DND-41 (cell line): ENCODE measurements at places on chromosomes 12 and 14.
A peak's percentile ranks its signal among the peaks of the same experiment; 100 is the strongest.

DNA sequence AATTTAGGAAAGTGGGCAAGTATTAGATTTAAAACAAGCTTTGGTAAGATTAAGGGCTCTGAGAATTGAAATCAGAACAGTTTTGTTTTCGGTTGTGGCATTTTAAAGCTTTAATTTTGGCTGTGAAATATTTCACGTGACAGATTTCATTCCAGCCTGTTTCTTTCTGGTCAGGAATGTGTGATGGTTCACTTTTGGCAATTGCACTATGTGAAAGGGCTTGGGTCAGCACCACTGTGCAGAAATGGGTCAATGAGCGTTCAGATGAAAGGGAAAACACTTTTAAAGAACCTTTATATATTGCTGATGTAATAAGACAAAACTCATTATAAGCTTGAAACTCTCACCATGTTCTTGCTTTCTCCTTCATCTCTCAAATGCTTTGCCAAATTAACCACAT is 17.1 kb downstream of the NUBPL start:
- no peaks in the 10 kb centered on the region for H3K36me3 ChIP-seq
- H3K4me3 ChIP-seq, result no peak overlapping the region
- DNase-seq, result no peak

DNA sequence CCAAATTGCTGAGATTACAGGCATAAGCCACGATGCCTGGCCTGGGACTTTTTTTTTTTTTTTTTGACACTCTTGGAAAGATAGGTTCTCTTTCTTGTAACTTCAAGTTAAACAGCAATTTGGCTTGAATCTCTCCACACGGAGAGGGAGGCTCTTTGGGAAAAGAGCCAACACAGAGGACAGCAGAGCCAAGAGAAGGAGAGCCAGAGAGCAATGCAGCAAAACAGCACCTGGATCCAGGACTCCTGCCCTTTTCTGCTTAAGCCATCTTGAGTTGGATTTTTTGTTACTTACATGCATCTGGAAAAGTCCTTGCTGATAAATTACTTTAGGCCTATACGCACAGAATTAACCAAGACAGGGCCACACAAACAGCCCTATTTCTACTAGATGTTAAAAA is 176.8 kb downstream of the APAF1 start:
- H3K27ac ChIP-seq, result no peak overlapping the region
- DNase-seq, result no peak
- peaks cover 14% of the 10 kb centered on the region for H3K27me3 ChIP-seq
- H3K4me3 ChIP-seq, result no peak overlapping the region
- no peaks in the 10 kb centered on the region for H3K4me1 ChIP-seq
- H3K36me3 ChIP-seq, result no peaks in the 10 kb centered on the region

GRCh38 chr12:107847830-107848229 is 73.3 kb downstream of the ASCL4 start:
- H3K4me1 ChIP-seq, result no peaks in the 10 kb centered on the region
- H3K27ac ChIP-seq, result no peak overlapping the region
- H3K27me3 ChIP-seq, result peaks cover 4% of the 10 kb centered on the region

- H3K4me1 ChIP-seq, result no peaks in the 10 kb centered on the region
- H3K27ac ChIP-seq, result no peak overlapping the region
- H3K36me3 ChIP-seq, result no peaks in the 10 kb centered on the region
- no peaks in the 10 kb centered on the region for H3K27me3 ChIP-seq
- no peak overlapping the region for H3K4me3 ChIP-seq
- no peak for DNase-seq
These were observed 49.8 kb upstream of the LRRK2 start for GRCh38 chr12:40175045-40175444.

DNA sequence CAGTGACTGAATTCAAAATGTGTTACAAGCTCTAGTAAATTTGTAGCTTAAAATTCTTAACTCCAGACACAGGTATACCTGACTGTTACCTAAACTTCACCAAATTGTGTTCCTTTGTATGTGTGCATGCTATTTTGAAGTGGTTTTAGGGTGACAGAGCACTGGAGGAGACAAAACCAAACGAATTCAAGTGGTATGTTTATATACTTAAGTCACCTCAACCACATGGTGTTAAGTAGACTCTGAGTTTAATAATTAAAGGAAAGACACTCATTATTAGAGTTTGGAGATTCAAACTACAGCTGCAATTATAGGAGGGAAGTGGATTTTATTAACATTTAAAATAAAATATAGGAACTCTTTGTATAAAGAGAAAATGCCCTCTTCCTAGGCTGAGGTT is 84.3 kb downstream of the PLCZ1 start:
- DNase-seq, result no peak
- H3K27ac ChIP-seq, result no peak overlapping the region
- H3K4me1 ChIP-seq, result no peaks in the 10 kb centered on the region
- H3K27me3 ChIP-seq, result peaks cover 2% of the 10 kb centered on the region
- no peaks in the 10 kb centered on the region for H3K36me3 ChIP-seq
- no peak overlapping the region for H3K4me3 ChIP-seq

- DNase-seq, result no peak
- peaks cover 6% of the 10 kb centered on the region; the same call in 1 of the 2 replicates for H3K36me3 ChIP-seq
- no peaks in the 10 kb centered on the region for H3K4me1 ChIP-seq
- H3K27ac ChIP-seq, result no peak overlapping the region
- no peaks in the 10 kb centered on the region for H3K27me3 ChIP-seq
These were observed 53.1 kb downstream of the TGFB3 start for GRCh38 chr14:75928690-75929181.

DNA sequence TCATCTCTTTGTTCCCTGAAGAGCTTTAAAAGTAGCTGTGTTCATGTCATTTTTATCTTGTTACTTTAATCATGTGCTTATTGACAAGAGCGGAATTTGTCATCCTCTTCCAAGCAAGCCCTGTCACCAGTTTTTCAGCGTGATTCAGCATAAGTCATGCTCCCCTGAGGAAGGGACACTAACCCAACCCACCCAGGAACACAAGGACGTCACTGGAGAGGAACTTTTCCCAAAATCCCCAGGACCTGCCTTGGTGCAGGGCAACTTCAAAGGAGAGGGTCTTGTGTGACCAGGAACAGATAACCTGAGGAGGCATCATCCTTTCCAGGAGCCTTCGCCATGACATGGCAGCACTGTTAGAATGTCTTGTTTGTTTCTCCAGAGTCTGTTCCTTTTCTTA is 107.1 kb upstream of the DIO3 start:
- H3K27ac ChIP-seq, result no peak overlapping the region
- H3K4me1 ChIP-seq, result no peaks in the 10 kb centered on the region
- no peak for DNase-seq
- peaks cover 44% of the 10 kb centered on the region for H3K27me3 ChIP-seq

- H3K27ac ChIP-seq, result no peak overlapping the region
- H3K4me1 ChIP-seq, result no peaks in the 10 kb centered on the region
- no peak overlapping the region for H3K4me3 ChIP-seq
- no peaks in the 10 kb centered on the region for H3K36me3 ChIP-seq
- no peak for DNase-seq
- no peaks in the 10 kb centered on the region for H3K27me3 ChIP-seq
These were observed 56.4 kb upstream of the RERGL start for GRCh38 chr12:18146363-18146762.

GRCh38 chr14:76990084-76990483 is 38.4 kb downstream of the IRF2BPL start:
- H3K4me1 ChIP-seq, result no peaks in the 10 kb centered on the region
- no peak for DNase-seq
- H3K27me3 ChIP-seq, result no peaks in the 10 kb centered on the region

DNA sequence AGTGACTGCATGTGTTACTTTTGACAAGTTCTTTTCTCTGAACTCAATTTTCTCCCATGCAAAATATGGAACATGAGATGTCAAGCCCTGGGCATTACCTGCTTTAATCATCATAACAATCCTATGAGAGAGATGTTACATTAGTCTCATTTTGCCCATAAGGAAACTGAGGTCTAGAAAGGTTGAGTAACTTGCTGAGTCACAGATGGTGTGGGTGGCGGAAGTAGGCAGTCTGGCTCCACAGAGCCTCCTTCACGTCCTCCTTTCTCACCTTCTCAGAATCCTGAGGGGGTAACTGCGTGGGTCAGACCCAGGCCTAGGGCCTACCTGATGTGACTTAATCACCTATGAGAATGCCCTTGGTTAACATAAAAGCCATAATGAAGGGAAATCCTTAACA is 50.7 kb downstream of the TMTC1 start:
- H3K4me1 ChIP-seq, result no peaks in the 10 kb centered on the region
- no peak overlapping the region for H3K4me3 ChIP-seq
- H3K27me3 ChIP-seq, result no peaks in the 10 kb centered on the region

DNA sequence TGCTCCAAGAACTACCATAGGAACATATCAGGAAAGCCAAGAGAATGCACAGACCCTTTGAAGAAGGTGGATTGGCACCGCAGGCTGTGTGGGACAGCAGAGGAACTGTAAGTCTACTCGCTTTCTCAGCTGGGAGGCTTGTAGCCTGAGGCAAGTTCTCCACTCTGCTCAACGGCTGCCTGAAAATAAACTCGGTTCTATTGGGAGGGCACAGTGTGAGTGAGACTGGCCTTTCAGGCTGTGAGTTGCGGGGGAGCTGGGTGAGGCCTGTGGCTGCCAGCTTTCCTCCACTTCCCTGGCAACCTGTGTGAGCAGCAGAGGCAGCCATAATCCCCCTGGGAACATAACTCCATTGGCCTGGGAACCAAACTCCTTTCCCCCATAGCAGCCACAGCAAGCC is 132.1 kb downstream of the ANKS1B start:
- no peak overlapping the region for H3K4me3 ChIP-seq
- H3K4me1 ChIP-seq, result no peaks in the 10 kb centered on the region

- H3K36me3 ChIP-seq, result no peaks in the 10 kb centered on the region
- peaks cover 19% of the 10 kb centered on the region for H3K4me1 ChIP-seq
- no peak overlapping the region for H3K4me3 ChIP-seq
- no peak overlapping the region for H3K27ac ChIP-seq
These were observed 8.6 kb downstream of the TC2N start for GRCh38 chr14:91858536-91859275.

GRCh38 chr14:63475761-63476160 is 67.4 kb downstream of the PPP2R5E start:
- peaks cover 5% of the 10 kb centered on the region for H3K36me3 ChIP-seq
- no peaks in the 10 kb centered on the region for H3K27me3 ChIP-seq
- DNase-seq, result no peak
- peaks cover 15% of the 10 kb centered on the region for H3K4me1 ChIP-seq

DNA sequence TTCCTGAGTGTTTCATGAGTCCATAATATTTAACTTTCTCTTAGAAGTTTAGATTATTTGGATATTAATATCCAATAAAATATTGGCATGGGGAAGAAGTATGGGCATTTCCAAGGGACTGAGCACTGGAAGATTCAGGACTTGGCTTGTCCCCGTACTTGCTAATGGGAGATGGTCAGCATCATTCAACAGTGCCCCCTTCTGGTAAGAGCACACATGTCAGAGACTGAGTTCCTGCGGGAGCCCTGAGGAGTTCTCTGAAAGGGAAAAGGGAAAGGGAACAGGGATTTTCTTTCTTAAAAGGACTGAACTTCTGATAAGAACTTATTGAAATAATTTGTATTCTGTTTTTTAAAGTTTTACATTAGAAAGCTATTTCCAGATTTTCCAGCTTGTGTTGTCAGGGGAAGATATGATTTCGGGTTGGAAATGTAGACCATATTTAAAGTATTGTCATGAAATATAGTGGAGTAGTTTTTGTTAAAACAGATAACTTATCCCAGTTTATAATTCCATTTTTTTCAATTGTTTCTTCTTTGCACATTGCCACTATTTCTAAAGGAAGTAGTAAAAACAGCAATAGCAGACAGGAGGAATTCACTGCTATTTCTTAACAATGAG is 59.8 kb upstream of the C12orf71 start:
- H3K4me1 ChIP-seq, result peaks cover 18% of the 10 kb centered on the region
- H3K27ac ChIP-seq, result no peak overlapping the region
- peak; percentile 53 for DNase-seq
- H3K27me3 ChIP-seq, result no peaks in the 10 kb centered on the region
- H3K4me3 ChIP-seq, result no peak overlapping the region

DNA sequence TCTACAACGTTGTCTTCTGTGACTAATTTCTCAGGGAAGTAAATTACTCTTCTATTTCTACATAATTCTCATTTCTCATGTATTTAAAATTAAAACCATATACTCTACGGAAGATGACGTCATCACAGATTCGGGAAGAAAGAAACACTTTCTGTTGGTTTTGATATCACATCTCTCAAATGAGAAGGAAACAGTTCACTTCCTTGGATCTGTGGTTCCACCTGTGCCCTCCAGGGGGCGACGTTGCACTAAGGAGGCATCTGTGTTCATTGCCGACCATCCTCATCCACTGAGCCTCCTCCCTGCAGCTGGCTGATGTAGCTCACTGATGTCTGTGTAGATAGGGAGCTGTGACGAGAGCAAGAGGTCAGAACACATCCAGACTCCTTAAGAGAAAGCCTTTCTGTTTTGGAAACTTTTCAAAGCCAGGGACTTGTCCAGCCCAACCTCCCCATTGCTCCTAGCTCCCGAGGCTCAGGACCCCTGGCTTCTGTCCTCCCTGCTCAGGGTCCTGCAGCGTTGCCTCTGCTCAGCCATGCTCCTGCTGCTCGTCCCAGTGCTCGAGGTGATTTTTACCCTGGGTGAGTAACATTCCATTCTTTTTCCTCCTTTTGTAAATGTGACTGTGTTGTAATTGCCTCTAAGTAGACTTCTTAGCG is 172.7 kb upstream of the OR4E1 start:
- peak; percentile 67 for DNase-seq
- H3K27me3 ChIP-seq, result peaks cover 18% of the 10 kb centered on the region
- H3K4me3 ChIP-seq, result no peak overlapping the region
- H3K27ac ChIP-seq, result no peak overlapping the region
- no peaks in the 10 kb centered on the region for H3K36me3 ChIP-seq

- H3K4me1 ChIP-seq, result no peaks in the 10 kb centered on the region
- H3K27me3 ChIP-seq, result no peaks in the 10 kb centered on the region
- H3K4me3 ChIP-seq, result no peak overlapping the region
- DNase-seq, result no peak
- H3K27ac ChIP-seq, result no peak overlapping the region
- no peaks in the 10 kb centered on the region for H3K36me3 ChIP-seq
These were observed 115.6 kb downstream of the LRIG3 start for GRCh38 chr12:58804749-58805148.

DNA sequence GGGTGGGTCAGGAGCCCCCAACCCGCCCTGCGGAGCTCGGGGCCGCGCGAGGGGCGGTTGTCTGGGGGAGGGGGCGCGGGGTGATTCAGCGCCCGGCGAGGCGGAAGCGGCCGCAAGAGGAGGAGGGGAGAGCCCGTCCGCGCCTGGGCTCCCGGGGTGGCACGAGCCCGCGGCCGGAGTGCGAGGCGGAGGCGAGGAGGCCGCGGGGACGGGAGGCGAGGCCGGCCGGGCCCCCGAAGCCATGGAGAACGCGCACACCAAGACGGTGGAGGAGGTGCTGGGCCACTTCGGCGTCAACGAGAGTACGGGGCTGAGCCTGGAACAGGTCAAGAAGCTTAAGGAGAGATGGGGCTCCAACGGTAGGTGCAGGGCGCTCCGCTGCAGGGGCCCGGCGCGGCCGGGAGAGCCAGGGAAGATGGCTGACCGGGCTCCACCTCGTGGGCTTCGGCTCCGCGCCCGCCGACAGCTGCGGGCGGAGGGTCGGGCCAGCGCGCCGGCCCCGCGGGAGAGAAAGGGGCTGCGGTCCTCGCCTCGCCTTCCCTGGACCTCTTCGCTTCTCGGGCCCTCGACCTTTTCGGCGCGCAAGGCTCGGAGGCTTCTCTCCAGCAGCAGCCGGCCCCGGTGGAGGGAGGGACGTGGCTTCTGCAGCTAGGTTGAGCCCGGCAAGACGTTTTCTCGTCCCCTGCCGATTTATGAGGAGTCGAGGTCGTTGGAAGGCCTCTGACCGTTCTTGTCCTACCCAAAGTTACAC is 677 bp downstream of the ATP2A2 start:
- H3K27ac ChIP-seq, result peak overlapping the region; percentile 91
- H3K27me3 ChIP-seq, result no peaks in the 10 kb centered on the region
- H3K36me3 ChIP-seq, result peaks cover 39% of the 10 kb centered on the region
- peak; percentile 45 for DNase-seq

- H3K36me3 ChIP-seq, result no peaks in the 10 kb centered on the region
- H3K4me1 ChIP-seq, result no peaks in the 10 kb centered on the region
- H3K27ac ChIP-seq, result no peak within 1 kb of the TSS
- DNase-seq, result no peak
- H3K4me3 ChIP-seq, result no peak within 1 kb of the TSS
These were observed at the start of gene FGF23 for GRCh38 chr12:4379405-4379804. Gene FGF23, minus strand, starts transcription at chr12:4379712. Its CDS starts 130 bp downstream, at chr12:4379582.
